Pons (tissue), 1 donor: ENCODE measurements at places on chromosomes 1 and 21.
A peak's percentile ranks its signal among the peaks of the same experiment; 100 is the strongest.

- DNase-seq: no peak
These were observed 106.7 kb upstream of the SLC5A9 start for GRCh38 chr1:48115835-48116234.

GRCh38 chr1:119617751-119618691 lies 30.0 kb downstream of the ZNF697 start:
- no peak for DNase-seq

- no peak for DNase-seq
These were observed 96.9 kb upstream of the SGIP1 start for GRCh38 chr1:66437136-66437401.

DNA sequence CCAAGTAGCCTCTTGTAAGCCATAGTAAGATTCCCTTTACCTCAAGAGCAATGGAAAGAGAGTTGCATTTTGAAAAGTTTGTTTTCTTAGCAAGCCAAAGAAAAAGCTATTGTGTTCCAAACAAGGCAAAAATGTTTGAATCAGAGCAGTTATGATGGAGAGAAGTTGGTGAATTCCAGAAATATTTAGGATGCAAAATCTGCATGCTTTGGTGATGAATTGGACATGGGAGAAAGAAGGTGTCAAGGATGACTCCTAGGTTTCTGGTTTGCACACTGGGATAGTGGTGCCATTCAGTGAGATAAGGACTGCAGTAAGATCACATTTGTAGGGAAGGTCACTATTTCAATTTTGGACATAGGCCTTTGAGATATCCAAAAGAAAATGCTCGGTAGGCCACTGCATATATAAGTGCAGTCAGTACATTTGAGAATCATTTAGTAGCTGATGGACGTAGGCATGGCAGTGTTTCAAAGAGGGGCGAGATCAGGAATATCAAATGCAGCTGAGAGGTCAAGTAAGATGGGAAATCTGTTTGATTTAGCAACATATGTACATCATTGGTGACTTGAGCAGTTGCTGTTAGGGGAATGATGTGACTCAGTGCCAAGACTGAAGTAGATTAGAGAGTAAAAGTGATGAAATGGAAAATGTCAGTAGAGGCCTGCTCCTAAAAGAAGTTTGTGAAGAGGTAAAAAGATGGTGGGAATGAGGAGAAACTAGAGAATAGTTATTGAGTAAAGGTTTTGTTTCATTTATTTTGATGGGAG lies 33.9 kb upstream of the GPR25 start:
- no peak for DNase-seq

GRCh38 chr1:23483321-23484252 lies at the start of gene ASAP3:
Gene ASAP3 (minus strand): TSS chr1:23484179. CDS start chr1:23484133, 46 bp downstream.
- DNase-seq: no peak

DNA sequence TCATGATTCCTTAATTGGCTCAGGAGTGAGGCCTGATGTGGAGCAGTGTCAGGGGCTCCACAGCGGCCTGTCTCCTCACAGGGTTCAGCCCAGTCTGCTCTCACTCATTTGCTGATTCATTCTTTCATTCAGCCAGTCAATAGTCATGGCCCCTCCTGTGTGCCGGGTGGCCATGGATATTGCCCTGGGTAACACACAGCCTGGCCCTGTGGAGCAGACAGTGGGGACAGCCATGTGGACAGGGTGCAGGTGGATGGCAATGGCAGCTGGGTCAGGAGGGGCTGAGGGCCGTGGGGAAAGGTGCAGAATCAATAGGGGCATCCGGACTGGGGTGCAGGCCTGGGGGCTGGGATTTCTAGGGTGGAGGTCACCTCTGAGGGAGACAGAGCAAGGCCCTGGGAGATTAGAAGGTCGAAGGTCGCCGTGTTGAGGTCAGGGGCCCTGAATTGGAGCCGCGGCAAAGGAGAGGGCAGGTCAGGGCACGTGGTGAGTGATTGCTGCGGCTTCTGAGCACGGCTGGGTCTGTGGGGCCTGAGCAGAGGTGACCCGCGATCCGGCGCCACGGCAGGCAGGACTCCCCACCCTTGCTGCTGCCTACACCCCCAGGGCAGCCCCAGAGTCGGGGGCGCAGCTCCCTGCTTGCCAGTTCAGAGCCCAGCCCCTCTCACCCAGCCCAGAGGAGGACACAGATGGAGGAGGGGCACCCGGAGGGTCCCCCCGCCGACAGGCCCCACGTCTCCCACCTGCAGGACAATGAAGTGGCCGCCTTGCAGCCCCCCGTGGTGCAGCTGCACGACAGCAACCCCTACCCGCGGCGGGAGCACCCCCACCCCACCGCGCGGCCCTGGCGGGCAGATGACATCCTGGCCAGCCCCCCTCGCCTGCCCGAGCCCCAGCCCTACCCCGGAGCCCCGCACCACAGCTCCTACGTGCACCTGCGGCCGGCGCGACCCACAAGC lies 33.4 kb downstream of the SLC19A1 start:
- DNase-seq: no peak

- peak; percentile 41 for DNase-seq
These were observed 6.6 kb downstream of the CLIC4 start for GRCh38 chr1:24751833-24752232.

- DNase-seq: no peak
These were observed 453.1 kb upstream of the ZRANB2 start for GRCh38 chr1:71533950-71534349.

GRCh38 chr1:218066332-218066731 lies 218.8 kb upstream of the RRP15 start:
- no peak for DNase-seq
